ENCODE measurements at places on chromosomes 3 and 15. TPM values are rescaled to one million over a fixed set of nuclear protein-coding genes. Genes with fewer than 3 reads are reported as not detected.

GRCh38 chr3:45105855-45106671 is 40.1 kb downstream of the CDCP1 start:
- no peak for DNase-seq

DNA sequence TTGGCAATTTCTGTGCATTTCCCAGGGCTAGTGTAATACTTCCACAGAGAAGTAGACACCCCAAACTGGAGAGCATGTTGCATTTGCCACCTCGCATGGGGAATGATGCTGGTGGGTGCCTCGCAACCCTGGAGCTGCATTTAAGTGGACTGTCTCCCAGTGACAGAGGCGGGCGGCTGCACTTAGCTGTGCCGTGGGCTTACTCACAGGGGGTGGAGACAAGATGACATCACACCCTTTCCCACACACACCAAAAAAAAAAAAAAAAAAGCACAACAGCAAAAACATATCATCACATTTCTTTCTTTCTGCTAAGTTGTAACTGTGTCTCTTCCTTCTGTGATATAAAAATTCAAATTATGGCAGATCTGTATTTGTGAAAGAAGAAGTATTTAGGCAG is at the start of gene ABI3BP:
Gene ABI3BP, minus strand, starts transcription at position 113 of the 400 bp plus-strand sequence. Its CDS starts 37 bp downstream, at position 76.
- DNase-seq, result no peak

DNA sequence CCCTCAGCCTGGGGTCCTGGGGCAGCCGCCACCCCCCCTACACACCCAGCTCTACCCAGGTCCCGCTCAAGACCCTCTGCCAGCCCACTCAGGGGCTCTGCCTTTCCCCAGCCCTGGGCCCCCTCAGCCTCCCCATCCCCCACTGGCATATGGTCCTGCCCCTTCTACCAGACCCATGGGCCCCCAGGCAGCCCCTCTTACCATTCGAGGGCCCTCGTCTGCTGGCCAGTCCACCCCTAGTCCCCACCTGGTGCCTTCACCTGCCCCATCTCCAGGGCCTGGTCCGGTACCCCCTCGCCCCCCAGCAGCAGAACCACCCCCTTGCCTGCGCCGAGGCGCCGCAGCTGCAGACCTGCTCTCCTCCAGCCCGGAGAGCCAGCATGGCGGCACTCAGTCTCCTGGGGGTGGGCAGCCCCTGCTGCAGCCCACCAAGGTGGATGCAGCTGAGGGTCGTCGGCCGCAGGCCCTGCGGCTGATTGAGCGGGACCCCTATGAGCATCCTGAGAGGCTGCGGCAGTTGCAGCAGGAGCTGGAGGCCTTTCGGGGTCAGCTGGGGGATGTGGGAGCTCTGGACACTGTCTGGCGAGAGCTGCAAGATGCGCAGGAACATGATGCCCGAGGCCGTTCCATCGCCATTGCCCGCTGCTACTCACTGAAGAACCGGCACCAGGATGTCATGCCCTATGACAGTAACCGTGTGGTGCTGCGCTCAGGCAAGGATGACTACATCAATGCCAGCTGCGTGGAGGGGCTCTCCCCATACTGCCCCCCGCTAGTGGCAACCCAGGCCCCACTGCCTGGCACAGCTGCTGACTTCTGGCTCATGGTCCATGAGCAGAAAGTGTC is 30.2 kb downstream of the PTPN23 start:
- no peak for DNase-seq

GRCh38 chr3:152149832-152150231 is 118.9 kb upstream of the MBNL1 start:
- DNase-seq, result no peak

GRCh38 chr3:103169289-103169688 is 734.5 kb downstream of the ZPLD1 start:
- no peak for DNase-seq

GRCh38 chr3:89358281-89358680 is 250.9 kb downstream of the EPHA3 start:
- no peak for DNase-seq

- no peak for DNase-seq
These were observed 27.4 kb upstream of the SRGAP3 start for GRCh38 chr3:9276761-9277370.

DNA sequence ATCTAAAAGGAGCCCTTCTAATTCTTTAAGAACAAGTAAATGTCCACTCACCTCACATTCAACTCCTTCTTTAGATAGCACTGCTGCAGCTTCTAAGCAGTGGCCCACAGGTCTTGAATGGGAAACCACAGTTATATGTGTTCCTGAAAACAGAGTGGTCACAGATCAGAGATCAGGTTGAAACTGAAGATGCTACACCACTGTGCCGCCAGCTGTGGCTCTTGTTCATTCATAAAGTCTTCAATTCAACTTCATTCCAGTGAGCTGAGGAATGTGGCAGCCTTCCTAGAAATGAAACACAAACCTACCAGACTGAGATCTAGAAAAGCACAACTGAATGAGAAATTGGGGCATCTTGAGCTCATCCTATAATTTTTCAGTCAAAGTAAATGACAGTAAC is 4.0 kb downstream of the PDHB start:
- no peak for DNase-seq

GRCh38 chr3:123225016-123225415 is 23.3 kb downstream of the SEC22A start:
- no peak for DNase-seq

GRCh38 chr3:82610236-82610635 is 848.8 kb upstream of the GBE1 start:
- no peak for DNase-seq

DNA sequence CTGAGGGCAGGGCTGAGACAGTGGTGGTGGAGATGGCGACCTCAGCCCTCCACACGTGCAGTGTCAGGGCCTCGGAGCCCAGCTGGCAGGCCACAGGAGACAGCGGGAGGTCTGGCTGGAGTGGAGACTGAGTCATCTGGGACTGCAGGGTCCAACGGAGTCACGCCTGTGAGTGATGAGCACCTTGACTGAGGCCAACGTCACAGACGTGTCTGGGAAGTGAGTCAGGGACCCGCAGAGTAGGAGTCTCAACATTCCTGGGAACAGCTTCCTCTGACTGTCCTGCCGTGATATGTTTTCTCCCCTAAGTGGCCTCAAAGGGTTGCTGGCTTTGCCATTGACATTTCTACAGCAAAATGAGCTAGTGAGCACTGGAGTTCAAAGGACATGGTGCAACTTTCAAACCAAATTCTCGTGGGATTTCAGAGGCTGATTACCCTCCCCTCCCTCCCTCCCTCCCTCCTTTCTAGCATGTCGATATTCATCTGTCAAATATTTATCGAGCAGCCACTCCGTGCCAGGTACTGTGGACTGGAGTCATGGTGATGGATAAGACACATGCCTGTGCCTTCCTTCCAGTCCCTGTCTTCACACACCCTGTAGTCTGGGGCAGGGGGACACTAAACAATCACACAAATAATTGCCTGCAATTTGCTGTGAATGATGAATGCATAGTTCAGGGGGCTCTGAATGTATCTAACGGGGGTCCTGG is 53.3 kb upstream of the AMOTL2 start:
- no peak for DNase-seq

DNA sequence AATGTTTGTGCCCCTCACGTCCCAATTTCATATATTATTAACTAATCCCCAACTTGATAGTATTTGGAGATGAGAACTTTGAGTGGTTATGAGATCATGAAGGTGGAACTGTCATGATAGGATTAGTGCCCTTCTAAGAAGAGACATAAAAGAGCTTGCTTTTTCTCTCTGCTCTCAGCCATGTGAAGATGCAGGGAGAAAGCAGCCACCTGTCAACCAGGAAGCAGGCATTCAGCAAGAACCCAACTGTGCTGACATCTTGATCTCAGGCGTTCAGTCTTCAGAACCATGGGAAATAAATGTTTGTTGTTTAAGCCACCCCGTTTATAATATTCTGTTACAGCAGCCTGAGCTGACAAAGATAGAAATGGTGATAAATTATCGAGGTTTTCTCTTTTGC is 278.7 kb upstream of the KCNMB2 start:
- no peak for DNase-seq

DNA sequence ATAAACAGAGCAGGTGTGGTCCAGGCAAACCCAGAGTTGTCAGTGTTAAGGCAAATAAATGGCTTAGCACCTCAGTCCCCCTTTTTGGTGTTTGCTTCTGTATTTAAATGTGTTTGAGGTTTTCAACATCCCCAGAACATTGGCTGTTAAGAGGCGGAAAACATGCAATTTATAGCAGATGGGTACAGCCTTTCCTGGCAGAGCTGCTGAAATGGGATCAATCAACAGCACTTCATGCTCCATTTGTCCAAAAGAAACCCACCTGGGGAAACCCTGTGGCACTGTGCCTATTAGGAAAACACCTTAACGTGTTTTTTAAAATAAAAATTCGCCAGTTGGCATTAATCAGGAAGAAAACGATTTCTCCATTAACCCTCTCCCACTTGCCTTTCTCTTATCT is 135.4 kb downstream of the MCTP2 start:
- no peak for DNase-seq

DNA sequence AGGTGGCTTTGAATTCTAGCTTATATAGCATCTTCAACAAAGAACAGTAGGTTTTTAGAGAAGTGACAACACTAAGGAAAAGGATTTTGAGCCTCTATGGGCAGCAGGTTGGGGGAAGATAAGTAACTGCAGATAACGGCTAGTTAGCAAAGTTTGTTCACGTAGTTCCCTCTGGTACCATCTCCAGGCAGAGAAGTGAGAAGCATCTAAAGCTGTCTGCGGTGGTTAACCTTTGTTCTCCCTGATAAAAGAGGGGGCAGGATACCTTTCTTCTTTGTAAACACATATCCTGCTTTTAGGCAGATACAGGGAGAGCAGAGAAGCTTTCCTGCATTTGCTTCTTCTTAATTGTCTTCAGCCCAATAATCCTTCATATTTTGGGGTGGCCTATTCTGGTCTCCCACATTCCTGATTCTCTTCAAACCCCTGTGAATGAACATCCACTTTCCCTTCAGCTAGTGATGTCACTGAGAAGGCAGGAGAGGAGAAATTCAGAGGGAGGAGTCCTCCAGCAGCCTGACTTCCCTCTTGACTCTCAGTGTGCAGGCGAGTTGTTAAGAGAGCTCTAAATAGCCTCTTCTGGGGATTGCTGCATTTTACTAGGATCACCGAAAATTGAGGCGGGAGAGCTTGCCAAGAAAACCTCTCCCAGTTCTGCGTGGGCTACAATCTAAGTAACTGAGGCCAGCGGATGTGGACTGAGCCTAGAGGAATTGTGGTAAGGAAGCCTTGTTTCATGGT is 393.7 kb upstream of the C2CD4B start:
- DNase-seq, result no peak

GRCh38 chr3:56823421-56823926 is 21.7 kb upstream of the ARHGEF3 start:
- DNase-seq, result no peak

DNA sequence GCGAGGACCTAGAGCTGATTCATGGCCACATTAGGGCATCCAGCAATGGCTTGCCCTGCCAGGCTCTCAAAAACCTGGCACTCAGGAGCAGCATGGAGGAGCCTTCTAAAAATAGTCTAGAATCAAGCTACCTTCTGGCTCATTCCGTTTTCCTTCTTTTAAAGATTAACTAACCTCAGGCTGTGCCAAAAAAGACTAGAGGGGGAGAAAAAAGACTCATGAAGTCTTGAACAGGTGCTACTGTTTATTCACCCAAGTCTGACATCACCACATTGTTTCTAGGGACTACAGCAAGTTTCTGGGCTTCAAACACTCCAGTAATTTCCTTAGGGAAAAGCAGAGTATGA is 125.8 kb downstream of the TNIK start:
- DNase-seq, result no peak

DNA sequence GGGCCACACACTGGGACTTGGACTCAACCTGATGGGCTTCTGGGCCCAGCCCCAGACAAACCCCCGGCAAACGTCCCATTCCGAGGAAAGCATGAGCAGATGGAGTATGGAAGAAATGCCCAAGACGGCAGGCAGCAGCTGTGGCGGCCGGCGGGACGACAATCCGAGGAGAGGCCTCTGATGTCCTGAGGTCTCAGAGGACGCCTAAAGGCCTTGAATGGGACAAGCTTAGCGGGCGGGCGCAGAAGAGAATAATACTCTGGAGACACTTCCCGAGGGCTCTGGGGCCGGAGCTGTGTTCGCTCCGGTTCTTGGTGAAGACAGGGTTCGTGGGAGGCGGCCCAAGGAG is 482 bp upstream of the OGG1 start:
- DNase-seq, result no peak

- no peak for DNase-seq
These were observed 32.8 kb downstream of the POC1A start for GRCh38 chr3:52121464-52121805.

The MED12L gene
- total RNA-seq, result 3.6 TPM

The GOLGA6L26 gene
- total RNA-seq, result not detected

The EFCAB12 gene
- total RNA-seq, result 6.2 TPM

Data from prostate gland (tissue), 2 donors.